Kidney (tissue), 22 donors: ENCODE measurements at places on chromosomes 16 and 17. TPM values are rescaled to one million over a fixed set of nuclear protein-coding genes. Genes with fewer than 3 reads are reported as not detected.

ITGAX gene
- 0.37 TPM for polyA plus RNA-seq

CLUH gene
- 49.5 TPM for polyA plus RNA-seq

CEP112 gene
- 17.0 TPM for polyA plus RNA-seq

WDR81 gene
- polyA plus RNA-seq: 16.1 TPM

TMEM107 gene
- 24.6 TPM for polyA plus RNA-seq

ASPSCR1 gene
- polyA plus RNA-seq: 57.5 TPM

OR2C1 gene
- not detected for polyA plus RNA-seq

GRAP gene
- 7.0 TPM for polyA plus RNA-seq

DNA sequence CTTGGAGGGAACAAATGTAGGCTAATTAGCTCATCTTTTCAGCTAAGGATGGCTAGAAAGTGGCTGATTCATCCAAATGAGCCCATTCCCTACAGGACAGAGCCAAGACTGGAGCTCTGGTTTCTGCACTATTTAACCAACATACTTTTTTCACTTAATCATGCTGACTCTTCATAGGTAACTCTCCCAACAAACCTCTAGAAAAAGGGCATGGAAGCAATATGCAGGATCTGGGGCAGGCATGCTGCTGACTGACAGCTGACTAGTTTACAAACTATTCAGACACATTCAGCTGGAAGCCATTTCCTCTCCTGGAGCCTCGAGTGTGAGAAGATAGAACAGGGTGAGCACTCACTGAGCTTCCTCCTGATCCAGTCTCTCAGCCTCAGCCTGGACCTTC is 6.2 kb downstream of the BECN1 start:
- peaks cover 7% of the 10 kb centered on the region for H3K4me1 ChIP-seq
- H3K36me3 ChIP-seq: peaks cover 13% of the 10 kb centered on the region
- H3K4me3 ChIP-seq: no peak overlapping the region
- H3K27me3 ChIP-seq: no peaks in the 10 kb centered on the region

GRCh38 chr17:44188576-44189403 is 2.0 kb downstream of the TMUB2 start:
- DNase-seq: no peak
- H3K36me3 ChIP-seq: peaks cover 8% of the 10 kb centered on the region
- H3K27me3 ChIP-seq: no peaks in the 10 kb centered on the region
- peaks cover 10% of the 10 kb centered on the region for H3K4me1 ChIP-seq
- H3K4me3 ChIP-seq: peak overlapping the region; percentile 98
- H3K27ac ChIP-seq: no peak overlapping the region

DNA sequence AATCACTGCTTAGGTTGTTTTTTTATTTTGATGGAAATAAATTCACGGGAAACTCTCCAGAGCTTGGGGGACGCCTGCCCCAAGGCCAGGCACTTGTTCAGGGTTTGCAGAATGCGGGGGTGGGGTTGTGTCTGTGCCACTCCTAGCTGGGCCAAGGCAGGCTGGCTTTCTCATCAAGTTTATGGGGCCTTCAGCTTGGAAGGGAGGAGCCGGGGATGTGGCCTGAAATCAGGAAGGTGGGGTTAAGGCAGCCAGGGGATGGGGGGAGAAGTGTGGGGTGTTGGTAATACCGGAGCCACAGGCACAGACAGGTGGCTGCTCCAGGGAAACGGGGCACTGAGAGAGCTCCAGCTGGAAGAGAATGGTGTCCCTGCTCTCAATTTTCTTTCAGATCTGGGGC is 1.7 kb upstream of the CHAD start:
- peaks cover 22% of the 10 kb centered on the region for H3K4me1 ChIP-seq
- no peaks in the 10 kb centered on the region for H3K36me3 ChIP-seq
- H3K27me3 ChIP-seq: no peaks in the 10 kb centered on the region
- no peak overlapping the region for H3K4me3 ChIP-seq

DNA sequence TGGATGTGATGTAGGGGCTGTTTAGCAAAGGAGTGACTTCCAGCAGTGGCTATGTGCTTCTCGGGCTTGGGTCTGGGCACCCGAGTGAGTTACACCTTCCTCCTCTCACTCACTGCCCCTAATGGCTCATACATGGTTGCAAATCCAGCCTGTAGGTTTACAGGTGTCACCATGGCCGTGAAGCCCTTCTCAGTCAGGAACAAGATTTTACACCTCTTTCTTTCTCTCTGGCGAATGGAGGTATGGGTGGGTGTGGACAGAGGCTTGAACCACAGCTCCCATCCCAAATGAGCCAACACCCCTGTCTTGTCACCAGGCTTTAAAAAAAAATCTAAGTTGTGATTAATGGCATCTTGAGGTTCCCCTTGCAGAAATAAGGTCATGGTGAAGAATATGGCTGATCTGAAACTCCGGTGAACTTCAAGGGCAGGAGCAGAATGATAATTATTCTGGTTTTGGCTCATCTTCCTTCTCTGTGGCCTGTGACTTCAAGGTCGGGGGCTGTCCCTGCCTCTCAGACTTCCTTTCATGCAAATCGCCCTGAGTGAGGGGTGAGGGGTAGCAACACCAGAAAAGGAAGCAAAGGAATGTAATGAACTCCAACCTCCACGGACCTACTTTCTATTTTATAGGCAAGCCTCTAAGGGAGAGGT is 331.2 kb downstream of the MAF start:
- no peak overlapping the region for H3K4me3 ChIP-seq
- no peaks in the 10 kb centered on the region for H3K4me1 ChIP-seq
- H3K36me3 ChIP-seq: no peaks in the 10 kb centered on the region
- H3K27ac ChIP-seq: no peak overlapping the region
- H3K27me3 ChIP-seq: no peaks in the 10 kb centered on the region

- DNase-seq: no peak
- no peak overlapping the region for H3K27ac ChIP-seq
- H3K36me3 ChIP-seq: no peaks in the 10 kb centered on the region
Measured at GRCh38 chr17:66272811-66273585, 29.4 kb upstream of the PRKCA start.
